ENCODE measurements at places on chromosomes 1 and 21. TPM values are rescaled to one million over a fixed set of nuclear protein-coding genes. Genes with fewer than 3 reads are reported as not detected.

The EFNA3 gene
- total RNA-seq, result 1.7 TPM

The LCE1B gene
- not detected for total RNA-seq

The COL8A2 gene
- 0.26 TPM for total RNA-seq

The TBX19 gene
- 0.34 TPM for total RNA-seq

The SLC44A5 gene
- total RNA-seq, result not detected

The LRRC8B gene
- total RNA-seq, result 6.0 TPM

GRCh38 chr21:28410256-28410655 lies 582.4 kb downstream of the LTN1 start:
- DNase-seq, result no peak

DNA sequence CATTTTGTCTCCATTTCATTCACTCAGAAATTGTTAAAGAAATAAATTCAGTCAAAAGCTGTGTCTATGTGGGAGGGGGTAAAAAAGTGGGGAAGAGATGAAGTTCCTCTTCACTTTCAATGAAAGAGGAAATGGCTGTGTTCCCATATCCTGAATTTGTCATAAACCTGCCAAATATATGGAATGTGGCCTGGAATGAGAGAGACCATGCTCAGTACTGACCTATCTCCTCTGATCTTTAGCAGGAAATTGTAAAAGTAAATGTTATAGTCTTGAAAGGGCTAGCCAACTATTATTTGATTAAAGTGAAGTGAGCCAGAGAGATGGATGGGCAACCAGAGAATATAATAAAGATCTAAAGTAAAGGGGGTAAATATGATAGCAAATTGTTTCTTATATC lies 130.3 kb upstream of the C21orf91 start:
- no peak for DNase-seq

- DNase-seq, result peak; percentile 46
Observed at GRCh38 chr1:154483941-154484803, 17.8 kb upstream of the TDRD10 start.

DNA sequence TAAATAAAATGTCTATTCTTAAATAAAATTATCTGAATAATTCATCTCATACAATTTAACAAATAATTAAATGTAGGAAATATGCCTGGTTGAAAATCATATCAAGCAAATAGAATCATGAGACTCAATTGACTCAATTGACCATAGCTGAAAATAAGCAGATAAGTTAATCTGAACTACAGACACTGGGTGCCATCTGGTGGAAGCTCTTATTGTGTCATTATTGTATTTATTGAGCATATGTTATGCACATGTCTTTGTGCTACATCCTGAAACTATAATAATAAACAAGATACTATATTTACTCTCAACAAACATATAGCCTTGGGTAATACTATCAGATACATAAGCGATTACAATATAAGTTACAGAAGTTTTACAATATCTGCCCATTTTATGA lies 41.0 kb downstream of the BRINP3 start:
- DNase-seq, result peak; percentile 24
